ENCODE measurements at places on chromosomes 4 and X.

DNA sequence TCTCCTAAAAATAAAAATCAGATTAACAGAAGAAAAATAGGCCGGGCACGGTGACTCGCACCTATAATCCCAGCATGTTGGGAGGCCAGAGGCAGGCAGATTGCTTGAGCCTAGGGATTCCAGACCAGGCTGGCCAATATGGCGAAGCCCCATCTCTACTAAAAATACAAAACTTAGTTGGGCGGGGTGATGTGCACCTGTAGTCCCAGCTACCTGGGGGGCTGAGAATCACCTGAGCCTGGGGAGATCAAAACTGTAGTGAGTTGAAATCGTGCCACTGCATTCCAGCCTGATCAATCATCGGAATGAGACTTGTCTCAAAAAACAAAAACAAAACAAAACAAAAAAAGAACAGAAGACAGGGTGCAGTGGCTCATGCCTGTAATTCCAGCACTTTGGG, 32.8 kb upstream of the NOCT start:
- no peak for DNase-seq

DNA sequence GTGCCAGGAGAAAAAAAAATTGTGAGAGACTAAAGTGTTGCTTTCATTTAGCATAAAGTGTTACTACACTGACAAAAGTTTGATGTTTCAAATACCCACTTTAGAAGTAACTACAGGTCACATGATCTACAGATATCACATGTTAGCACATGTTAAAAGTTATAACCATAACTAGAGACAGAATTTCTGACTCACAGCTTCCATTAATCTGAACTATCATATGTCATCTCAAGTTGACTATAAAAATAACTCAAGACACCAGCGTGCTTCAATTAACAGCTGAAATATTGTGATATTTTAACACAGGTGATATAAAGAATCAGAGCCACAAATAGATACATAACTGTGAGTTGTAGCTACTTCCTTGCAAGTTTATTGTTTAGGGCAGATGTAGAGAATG, 591.5 kb upstream of the PITX2 start:
- no peak for DNase-seq

GRCh38 chr4:181569553-181569952, 673.6 kb upstream of the TENM3 start:
- DNase-seq: peak; percentile 9

DNA sequence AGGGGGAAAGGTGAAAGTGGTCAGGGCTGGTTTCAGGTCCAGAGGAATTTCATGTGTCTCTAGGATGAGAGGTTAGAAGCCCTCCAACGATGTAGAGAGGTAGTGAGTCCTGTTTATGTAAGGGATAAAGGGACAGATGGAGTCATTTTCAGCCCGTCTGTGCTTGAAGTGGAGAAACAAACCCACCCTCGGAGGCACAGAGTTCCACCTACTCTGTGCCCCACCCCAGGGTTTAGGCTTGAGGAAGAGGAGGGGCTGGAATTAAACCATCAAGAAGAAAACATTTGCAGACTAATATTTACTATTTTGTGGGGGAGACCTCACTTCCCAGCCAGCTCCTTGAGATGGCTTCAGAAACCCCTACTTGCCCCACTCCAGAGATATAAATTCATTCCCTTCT, 868 bp upstream of the GNL3L start:
- no peak for DNase-seq

DNA sequence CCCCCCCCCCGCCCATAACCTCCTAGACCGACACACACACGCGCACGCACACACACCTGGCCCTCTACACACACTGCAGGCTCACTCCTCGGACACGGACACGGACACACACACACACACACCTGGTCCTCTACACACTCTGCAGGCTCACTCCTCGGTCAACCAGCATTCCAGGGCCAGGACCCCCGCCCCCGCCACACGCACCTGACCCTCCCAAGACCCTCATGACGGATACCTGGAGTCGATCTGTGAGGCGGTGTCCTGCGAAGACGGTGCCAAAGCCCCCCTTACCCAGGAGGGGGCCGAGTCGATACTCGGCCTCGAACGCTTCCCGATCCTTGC, 552 bp downstream of the PIM2 start:
- DNase-seq: no peak

- DNase-seq: no peak
These were observed 1.3 kb downstream of the FAM53A start for GRCh38 chr4:1682860-1683259.

GRCh38 chr4:42816880-42817400, 75.6 kb upstream of the GRXCR1 start:
- no peak for DNase-seq

DNA sequence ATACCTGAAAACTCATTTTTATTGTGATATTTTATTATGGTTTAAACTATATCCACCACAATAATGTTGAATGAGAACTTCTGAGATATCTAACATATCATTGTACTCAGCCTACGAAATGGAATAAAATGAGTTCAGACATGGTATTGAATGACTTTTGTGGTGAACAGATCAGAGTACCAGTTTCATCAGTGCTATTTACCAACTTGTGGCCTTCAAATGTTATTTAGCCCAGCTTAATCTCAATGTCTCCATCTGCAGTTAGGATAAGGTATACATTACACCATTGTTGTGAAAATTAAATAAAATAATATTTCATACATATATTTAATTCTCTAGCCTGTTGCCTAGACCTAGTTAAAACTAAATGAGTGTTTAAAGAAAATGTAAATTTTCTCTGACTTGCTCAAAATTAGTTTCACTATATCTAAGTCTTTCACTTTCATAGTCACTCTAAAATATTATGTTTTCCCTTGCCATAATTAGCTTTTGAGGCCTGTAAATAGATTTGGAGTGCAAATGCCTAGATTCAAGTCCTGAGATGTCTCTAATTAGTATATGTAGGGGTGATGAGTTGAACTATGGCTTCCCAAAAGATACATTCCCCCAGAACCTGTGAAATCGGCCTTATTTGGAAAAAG, 594.2 kb downstream of the STPG2 start:
- DNase-seq: no peak

GRCh38 chr4:8316911-8317351, 47.4 kb downstream of the HTRA3 start:
- DNase-seq: no peak

DNA sequence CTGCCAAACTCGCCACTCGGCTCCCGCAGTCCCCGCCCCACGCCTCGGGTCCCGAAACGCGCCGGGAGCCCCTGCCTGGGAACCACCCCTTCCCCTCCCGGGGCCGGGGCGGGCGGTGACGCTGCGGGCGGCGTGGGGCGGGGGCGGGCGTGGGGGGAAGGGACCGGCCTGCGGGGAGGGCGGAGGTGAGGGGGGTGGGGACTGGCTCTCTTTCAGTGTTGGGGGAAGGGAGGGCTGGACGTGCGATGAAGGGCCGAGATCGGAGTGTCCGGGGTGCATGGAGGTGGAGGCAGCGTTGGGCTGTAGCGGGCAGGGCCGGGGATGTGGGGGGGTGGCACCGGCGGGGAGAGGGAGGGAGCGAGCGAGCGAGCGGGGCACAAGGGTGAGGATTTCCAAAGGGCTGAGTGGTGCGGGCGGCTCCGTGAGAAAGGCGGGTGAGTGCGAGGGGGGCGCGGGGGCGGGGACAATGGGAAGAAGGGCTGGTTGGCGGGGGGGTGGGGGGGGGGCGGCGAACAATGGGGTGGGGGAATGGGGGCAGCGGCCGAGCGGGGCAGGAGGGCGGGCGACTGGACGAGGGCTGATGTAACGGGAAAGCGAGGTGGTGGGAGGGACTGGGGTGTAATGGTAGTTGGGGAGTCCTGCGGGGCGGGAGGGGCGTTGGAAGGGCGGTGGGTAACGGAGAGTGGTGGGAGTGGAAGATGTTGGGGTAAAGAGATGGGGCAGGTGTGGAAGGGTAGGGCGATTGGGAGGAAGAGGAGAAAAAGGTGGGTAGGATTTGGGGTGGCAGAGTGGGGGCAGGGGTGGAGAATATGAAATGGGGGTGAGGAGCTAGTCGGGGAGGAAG, 578 bp downstream of the DCUN1D4 start:
- peak; percentile 28 for DNase-seq

- DNase-seq: no peak
These were observed 542.0 kb upstream of the TENM3 start for GRCh38 chr4:181701214-181701613.

DNA sequence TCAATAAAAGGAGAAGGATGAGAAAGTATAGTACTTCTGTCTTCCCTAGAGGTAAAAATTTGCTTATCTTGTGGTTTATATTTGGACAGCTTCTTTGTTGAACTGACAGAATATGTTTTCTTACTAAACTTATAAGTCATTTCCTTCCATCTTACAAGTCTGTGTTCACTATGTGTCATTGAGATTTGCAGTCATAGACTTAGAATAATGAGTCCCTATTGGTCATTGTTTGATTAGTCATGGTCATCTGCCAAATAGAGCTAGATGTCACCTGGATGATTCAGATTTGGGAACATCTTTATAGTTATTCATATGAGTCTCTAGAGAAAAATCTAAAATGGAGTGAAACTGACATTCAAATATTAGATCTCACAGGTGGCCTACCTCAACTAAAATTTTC, 51.5 kb downstream of the SPATA18 start:
- no peak for DNase-seq

DNA sequence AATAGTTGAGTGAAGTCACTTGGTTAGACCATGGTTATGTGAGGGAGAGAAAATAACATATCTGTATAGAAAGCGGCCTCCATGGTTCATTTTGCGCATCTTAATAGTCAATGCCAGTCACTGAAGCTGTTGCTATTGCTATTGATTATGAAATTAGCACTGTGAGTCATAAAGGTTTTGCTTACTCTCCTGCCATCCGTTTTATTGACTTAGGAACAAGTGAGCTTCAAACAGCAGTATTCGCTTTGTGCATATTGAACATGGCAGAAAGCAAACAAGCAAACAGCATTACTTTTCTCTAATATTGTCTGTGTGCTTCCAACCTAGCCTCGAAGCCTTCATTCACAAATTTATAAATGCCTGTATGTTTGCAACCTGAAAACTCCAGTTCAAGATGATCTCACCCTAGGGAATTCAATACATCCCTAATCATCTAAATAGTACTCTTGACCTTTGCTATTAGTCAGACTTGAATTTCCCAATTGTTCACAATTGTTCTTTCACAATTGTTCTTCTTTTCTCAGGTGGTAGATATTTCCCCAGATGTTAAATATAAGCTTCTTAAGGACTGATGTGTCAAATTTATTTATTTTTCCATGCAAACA, 55.9 kb upstream of the GABRA2 start:
- DNase-seq: peak; percentile 12

DNA sequence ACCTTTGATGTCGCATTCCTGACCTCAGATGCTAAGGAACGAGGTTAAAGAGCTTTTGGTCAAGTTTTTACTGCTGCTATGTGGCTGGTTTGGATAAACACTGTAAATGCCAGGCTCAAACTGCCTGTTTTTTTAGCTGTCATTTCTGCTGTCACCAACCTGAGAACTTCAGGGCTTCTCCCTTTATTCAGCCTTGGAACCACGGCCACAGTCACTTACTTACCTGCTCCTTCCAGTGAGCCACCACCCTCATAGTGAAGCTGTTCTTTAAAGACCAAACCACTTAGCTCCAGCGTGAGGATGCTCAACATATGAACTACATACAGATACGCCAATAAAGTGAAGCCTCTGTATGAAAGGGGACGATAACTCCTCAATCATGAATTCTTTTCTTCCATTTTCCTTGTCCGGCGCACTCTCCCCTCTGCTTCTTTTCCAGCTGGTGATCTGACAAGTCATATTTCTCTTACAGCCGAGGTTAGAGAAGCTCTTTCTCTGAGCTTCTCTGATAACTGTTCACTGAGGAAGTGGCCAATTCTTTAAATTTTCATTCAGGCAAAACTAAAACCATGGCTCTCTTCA, 152.8 kb upstream of the ANK2 start:
- DNase-seq: no peak

GRCh38 chr4:85777908-85778631, 303.1 kb downstream of the ARHGAP24 start:
- DNase-seq: no peak

- no peak for DNase-seq
These were observed 91.5 kb downstream of the HPRT1 start for GRCh38 chrX:134551376-134552048.

- DNase-seq: no peak
These were observed 4.5 kb downstream of the EMD start for GRCh38 chrX:154383359-154384283.

DNA sequence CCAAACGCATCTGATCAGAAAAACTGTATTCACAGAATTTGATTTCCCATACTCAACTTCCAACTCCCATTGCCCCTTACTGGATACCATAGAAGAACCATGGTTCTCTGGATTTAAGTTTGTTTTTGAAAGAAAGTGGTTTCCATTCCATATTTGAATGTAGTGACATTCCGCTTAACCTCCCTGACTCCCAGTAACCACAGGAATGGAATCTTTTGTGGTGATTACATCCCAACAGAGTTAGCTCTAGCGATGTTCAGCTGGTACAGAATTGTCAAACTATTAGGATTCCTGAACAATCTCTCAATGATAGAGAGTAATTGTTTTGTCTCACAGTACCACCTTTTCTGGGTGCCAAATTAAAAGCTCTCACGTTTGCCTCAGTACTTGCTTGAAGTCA, 1.7 kb downstream of the NUDT10 start:
- no peak for DNase-seq

- DNase-seq: no peak
These were observed 13.5 kb downstream of the LIAS start for GRCh38 chr4:39472396-39472795.

GRCh38 chr4:155007660-155008176, 200.7 kb upstream of the NPY2R start:
- no peak for DNase-seq

GRCh38 chrX:112714357-112714918, 34.7 kb upstream of the LHFPL1 start:
- no peak for DNase-seq

DNA sequence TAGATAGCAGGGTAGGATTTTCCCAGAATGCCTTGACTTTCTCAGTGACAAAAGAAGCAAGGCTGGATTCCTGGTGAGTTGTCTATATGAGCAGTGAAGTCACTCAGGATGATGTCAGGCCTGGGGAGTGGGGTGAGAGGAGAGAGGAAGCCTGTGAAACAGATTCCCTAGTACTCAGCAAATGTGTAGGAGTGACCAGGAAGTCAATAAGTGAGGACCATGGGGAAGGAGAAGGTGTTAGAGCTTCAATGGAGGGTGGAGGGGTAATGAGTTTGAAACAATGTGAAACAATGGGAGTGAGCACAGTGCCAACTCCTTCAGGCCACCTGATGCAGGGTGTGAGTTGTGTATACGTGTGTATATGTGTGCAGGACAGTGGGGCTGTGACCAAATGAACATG, 2.4 kb upstream of the SLC9A6 start:
- no peak for DNase-seq

GRCh38 chrX:964831-965416, 247.5 kb downstream of the CRLF2 start:
- no peak for DNase-seq

GRCh38 chr4:88962396-88962795, 94.6 kb downstream of the FAM13A start:
- no peak for DNase-seq

GRCh38 chr4:129167640-129168260, 71.8 kb downstream of the C4orf33 start:
- DNase-seq: peak; percentile 7

Measured in HepG2 (cell line).